ENCODE measurements at places on chromosomes 1 and 21. TPM values are rescaled to one million over a fixed set of nuclear protein-coding genes. Genes with fewer than 3 reads are reported as not detected.

Gene KRTAP19-3
- not detected for total RNA-seq

Gene TRAF3IP3
- 8.9 TPM for total RNA-seq

Gene FBXO2
- 22.0 TPM for total RNA-seq

Gene POU3F1
- total RNA-seq = 0.09 TPM

Gene SHCBP1L
- total RNA-seq = not detected

Gene CFHR2
- not detected for total RNA-seq

Gene LY9
- total RNA-seq = 3.9 TPM

Gene GPR52
- total RNA-seq = 1.3 TPM

Gene TFF2
- 115 TPM for total RNA-seq

Gene NPL
- 19.3 TPM for total RNA-seq

Gene PTGFR
- 4.3 TPM for total RNA-seq

Gene KANK4
- 0.20 TPM for total RNA-seq

- no peak for DNase-seq
Observed at GRCh38 chr1:30599721-30600120, 123.7 kb downstream of the MATN1 start.

DNA sequence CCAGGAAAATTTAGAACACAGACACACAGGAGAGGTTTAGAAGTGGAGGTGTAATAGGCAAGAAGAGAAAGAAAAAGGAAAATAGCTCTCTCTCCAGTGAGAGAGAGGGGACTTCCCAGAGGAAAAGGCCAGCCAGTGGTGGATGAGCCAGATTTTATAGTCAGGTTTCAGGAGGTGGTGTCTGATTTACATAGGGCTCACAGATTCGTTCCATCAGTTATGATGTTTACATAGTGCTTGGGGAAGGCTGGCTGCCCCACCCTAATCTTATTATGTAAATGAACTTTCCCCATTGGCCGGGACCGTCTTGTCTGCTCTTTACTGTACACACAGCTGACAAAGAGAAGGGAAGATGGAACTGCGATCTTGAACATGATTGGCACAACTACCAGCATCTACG lies 797.3 kb downstream of the PLA2G4A start:
- DNase-seq = no peak

- DNase-seq = no peak
Observed at GRCh38 chr1:31689854-31690253, 14.0 kb downstream of the COL16A1 start.

- DNase-seq = no peak
Observed at GRCh38 chr1:43938892-43939587, 5.4 kb downstream of the ARTN start.

DNA sequence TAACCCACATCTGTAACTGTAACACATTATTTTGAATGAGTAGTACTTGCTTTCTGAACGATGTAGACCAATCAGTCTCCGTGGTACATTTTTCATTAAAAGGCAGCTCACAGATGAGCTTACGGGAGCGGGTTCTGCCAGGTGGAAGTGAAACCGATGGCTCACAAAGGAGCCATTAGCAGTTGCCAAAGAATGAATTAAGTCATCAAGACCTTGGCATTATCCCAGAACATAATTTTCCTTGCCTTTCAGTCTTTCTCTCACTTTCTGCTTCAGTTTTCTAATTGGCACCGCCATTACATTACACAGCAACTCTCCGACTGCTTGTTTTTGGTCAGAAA lies 33.5 kb upstream of the UTS2 start:
- DNase-seq = no peak

GRCh38 chr1:5125208-5125607 lies 470.8 kb downstream of the AJAP1 start:
- DNase-seq = no peak

GRCh38 chr1:20551161-20551560 lies 1.2 kb upstream of the FAM43B start:
- no peak for DNase-seq

DNA sequence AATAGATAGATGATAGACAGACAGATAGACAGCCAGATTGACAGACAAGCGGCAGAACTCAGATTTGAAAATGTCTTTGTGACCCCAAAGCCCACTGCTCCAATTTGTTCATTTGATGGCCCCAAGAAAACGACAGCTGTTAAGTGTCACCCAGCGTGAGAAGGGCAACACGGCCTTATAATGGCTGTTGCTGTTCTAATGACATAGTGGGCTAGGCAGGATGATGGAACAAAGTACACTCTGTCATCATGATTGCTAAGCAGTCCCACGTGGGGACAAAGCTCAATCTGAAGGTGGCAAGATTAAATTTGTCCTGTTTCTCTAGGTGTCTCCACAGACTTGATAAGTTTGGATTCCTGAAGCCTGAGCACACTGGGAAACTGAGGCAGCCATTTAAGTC lies 112.9 kb downstream of the DAB1 start:
- DNase-seq = peak; percentile 11

- no peak for DNase-seq
Observed at GRCh38 chr1:3774276-3774945, 1.9 kb downstream of the SMIM1 start.

DNA sequence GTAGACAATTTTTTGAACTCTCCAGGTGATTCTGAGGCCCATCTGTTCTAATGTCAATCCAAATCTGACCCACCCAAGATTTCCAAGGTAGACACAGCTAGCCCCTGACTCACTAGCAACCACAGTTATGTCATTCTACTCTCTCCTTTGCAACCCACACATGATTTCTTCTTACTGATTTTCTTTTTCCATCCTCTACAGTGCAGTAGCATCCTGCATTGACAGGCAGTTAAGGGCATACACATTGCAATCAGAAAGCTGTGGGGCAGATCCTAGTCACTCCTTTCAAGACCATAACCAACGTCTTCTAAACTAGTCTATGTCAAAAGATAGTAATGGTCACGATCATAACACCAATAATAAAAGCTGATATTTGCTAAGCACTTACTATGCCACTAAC lies 54.2 kb downstream of the JAK1 start:
- DNase-seq = no peak

DNA sequence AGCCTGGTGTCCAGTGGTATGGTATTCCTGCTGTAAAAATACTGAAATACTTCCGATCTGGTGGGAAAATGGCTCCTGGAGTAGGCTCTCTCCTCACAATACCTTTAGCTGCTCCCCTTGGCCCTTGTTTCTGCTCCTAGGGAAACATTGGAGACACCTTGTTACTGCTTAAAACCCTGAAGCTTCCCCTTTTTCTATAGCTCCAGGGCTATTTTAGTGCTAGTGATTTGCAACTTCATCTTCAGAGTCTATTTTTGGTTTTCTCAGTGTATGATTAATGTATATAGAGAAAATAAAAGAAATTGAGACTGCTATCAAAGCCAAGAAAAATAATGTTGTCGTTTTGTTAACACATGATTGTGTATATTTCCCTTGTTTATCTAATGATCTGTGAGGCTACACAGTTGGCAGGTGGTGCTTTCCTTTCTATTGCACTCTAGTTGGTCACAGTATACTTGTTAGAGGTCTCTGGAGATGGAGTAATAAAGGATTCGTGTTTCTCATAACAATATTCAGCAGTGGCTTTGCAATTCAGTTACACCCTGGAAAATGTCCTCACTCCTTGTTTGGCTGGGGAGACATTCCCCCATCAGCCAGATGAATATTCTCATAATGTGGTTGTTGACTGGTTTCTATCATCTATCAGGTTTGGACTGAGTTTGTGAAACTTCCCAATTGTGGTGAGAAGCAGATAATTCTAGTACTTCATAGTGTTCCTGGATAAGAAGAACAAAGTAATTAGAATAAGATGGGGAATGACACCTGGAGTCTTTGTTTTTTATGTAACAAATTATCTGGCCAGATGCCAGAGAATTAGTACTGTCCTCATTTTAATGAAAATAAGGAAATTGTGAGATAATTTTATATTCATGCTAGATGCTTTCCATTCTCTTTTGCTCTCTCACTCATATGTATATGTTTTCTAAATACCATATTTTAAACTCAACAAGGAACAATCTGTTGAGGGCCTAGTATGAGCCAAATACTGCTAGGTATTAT lies 44.8 kb upstream of the CACYBP start:
- DNase-seq = no peak

DNA sequence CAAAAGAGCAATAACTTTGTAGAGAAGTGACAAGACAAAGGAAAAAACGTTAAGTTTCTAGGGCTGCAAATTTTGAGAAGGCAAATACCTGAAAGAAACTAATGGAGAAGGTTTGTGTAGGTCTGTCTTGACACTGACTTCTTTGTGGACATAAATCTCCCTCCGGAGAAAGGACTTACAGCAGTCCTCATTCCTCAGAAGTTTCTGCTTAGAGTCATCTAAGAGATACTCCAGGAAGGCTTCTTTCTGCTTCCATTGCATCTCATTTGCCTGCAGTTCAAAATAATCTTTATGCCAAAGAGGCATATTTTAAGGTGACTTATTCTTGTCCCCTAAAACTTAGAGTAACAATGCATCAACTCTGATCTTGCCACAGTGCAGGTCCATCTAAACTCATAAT lies 4.4 kb upstream of the C4BPB start:
- no peak for DNase-seq

- no peak for DNase-seq
Observed at GRCh38 chr1:67044631-67045270, 9.2 kb downstream of the SLC35D1 start.

DNA sequence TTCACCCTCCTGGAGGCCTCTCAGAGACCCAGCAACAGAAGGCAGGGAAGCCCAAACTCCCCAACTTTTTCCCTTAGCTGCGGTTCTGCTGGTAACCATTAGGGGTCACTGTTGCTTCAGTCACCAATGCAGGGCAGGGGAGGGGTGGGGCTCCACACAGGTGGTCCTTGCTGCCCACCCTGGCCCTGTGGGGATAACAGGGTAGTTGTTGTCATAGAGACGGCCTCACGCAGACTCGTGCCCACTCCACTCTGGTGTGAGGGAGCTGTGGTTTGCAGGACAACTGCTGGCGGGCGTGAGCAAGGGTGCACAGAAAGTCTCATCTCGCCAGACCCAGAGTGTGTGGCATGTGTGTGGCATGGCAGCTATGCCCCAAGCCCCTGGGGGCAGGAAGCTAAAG lies 19.9 kb downstream of the INSRR start:
- DNase-seq = no peak

GRCh38 chr21:46660505-46660904 lies 25.0 kb downstream of the PRMT2 start:
- DNase-seq = no peak

DNA sequence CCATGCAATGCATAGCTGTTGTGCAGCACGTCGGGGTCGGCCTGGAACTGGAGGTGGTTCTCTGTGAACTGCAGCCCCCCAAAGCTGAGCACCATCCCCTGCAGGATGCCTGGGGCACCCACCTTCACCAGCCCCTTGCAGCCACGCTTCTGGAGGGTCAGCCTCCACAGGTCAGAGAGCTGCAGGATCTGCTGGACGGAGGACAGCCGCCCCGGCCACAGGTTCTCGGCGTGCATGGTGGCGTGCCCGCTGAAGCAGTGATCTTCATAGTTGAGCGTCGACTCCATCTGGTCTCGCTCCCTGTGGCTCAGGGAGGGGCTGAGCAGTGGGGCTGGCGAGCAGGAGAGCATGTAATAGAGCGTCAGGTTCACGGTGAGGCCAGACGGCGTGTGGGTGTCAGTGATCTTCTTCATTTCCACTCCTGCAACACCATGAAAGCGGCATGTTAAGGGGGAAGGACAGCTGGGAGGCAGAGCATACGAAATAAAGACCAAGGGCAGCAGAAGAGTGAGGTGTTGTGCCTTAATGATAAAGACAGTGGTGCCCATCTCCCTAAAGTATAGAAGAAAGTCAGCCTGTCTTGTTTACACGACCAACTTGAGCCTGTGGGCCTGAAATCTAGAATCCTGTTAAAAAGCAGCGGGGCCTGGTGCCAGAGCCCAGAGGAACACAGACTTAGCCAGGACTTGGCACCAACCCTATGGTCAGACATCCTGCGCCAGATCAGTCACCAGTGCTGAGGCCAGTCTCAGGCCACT lies 3.0 kb downstream of the KIAA2013 start:
- no peak for DNase-seq

GRCh38 chr1:8873506-8874229 lies 4.8 kb downstream of the ENO1 start:
- peak; percentile 89 for DNase-seq

DNA sequence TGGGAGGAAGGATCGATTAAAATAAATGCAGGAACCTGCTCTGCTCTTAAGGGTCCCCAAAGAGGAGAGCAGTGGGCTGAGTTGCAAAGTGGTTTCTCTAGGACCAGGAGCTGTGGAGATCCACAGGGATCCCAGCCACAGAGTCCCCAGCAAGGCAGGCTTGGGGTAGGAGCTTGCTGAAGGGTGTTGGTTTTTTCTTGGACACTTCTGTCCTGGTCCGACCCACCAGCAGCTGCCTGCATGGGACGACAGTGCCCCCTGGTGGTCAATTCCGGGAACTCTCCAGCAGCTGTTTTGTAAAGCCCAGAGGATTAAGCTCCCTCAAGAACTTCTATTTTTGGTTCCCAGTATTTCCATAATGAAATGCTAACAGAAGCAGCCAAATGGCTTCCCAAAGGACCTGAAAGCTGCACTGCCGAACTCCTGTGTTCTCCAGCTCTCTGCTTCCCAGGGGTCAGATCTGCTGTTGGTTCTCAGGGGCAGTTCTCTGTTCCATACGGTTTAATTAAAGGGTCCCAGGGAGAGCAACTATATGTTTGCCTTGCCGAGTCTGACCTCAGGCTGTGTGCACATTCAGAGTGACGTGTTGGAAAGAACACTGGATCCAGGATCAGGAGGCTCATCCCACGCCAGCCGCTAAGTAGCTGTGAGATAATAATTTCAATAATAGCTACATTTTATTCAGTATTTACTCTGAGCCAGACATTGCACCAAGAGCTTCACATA lies 23.2 kb downstream of the NENF start:
- peak; percentile 87 for DNase-seq

DNA sequence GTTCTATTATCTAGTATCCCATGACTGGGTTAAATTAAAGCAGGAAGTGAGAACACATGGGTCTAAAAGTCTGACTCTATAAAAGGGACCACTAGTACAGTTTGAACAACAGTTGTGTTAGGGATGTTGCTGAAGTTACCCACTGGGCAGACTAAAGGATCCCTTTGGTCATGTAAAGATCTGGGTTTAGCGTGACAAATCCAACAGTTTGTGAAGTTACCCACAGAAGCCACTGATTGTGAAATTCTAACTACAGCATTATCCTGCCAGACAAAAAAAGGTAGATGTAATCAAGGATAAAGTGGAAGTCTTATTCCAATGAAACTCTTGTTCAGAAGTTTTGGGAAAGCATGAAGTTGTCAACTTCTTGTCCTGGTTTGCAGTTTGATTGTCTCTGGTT lies 5.7 kb downstream of the QSOX1 start:
- DNase-seq = no peak

DNA sequence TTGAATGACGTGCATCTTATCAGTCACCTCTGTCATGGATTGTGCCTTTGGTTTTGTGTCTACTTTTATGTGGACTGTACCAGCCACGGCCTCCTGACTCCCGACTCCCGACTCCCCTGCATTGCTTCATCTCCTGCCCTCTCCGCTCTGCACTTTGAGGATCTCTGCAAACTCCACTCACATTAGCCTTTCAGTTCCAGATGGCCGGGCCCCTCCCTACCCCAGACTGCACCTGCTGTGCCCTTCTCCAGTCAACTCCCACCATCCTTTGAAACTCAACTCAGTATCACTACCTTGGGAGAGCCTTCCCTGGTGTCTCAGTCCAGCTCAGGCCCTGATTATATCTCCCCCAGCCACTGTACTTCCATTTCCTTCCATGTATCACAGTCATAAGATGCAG lies 71.4 kb downstream of the MDM4 start:
- no peak for DNase-seq
